A549 (cell line): ENCODE measurements at places on chromosomes 3 and 15.

GRCh38 chr3:14869917-14870782 is 51.4 kb downstream of the FGD5 start:
- DNase-seq: no peak

GRCh38 chr3:21979706-21980105 is 228.7 kb upstream of the ZNF385D start:
- DNase-seq: peak; percentile 4

DNA sequence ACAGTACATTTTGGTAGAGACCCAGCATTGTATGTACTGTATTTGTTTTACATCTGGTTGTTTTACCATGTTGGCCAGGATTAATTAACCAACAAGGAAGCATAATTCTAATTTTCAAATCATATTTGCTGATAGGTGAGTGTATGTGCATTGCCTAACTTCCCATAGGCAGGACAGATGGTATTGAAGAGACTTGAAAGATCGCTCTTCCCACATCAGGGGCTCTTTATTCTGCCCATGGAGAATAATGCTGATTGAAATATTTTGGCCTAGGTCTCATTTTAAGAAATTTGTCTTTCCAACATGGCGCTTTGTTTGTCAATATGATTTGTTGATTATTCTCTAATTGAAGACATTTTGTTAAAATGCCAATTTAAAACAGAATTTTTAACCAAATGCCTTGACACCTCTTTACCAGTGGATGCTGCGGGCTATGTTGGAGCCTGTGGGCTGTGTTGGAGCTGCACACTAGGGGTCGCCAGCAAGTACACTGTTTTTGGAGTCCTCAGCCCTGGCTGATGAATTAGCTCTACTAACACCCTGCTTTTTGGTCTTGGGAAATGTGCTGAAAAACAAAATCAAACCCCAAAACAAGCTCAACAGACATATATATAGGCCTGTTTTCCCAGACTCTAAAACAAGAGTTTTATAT is 5.3 kb downstream of the P2RY12 start:
- peak; percentile 15 for DNase-seq

GRCh38 chr3:153080778-153081240 is 81.2 kb upstream of the RAP2B start:
- DNase-seq: no peak

DNA sequence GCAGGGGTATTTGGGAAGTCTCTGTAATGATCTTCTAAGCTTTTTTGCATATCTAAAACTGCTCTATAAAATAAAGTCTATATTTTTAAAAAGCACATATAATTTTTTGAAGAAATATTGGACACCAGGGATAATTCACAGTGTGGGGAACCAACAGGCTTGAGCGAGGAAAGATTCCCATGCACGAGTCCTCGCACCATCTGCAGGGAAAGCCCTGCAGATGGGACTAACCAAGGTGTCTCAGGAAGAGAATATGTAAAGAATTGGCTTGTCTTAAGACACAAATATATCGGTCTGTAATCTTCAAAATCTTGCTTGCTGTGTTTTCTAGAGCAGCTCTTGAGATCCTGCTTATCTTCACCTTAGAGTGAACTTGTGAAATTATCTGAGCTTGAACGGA is 77.2 kb upstream of the SEMA6D start:
- no peak for DNase-seq

- no peak for DNase-seq
These were observed 15.0 kb downstream of the RPLP1 start for GRCh38 chr15:69467636-69468035.

- DNase-seq: no peak
These were observed 227.1 kb downstream of the ZPLD1 start for GRCh38 chr3:102661707-102662497.
